Fibroblast of skin of scalp (primary cell): ENCODE measurements at places on chromosomes 3 and 15.
A peak's percentile ranks its signal among the peaks of the same experiment; 100 is the strongest.

GRCh38 chr3:197427021-197427420 is 128.6 kb upstream of the DLG1 start:
- no peak for DNase-seq

- no peak for DNase-seq
Measured at GRCh38 chr3:123667784-123668183, 82.9 kb upstream of the HACD2 start.

- DNase-seq = no peak
Measured at GRCh38 chr15:64311566-64311965, 44.4 kb downstream of the CSNK1G1 start.

DNA sequence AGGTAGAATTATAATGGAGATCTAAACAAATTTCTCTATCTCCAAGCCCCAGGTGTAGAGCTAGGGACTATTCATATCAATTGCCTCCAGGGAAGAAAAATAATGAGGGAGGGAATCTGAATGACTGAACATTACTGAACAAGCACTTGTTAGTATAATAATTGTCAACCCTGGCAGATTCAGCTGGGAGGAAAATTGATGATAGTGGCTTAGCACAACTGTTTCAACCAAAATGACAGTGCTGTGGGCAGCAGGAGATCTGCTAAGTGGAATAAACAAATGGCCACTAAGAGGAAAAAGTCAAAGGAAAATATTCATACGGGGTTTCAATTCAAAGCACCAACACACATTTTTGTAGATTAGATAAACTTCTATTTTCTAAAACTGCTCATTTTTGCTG is 294.9 kb upstream of the ZNF385D start:
- no peak for DNase-seq

GRCh38 chr3:152539191-152539764 is 270.5 kb downstream of the MBNL1 start:
- no peak for DNase-seq

- DNase-seq = peak; percentile 99
Measured at GRCh38 chr3:112653209-112653871, 12.4 kb upstream of the CCDC80 start.

GRCh38 chr3:18481946-18482548 is 56.9 kb upstream of the SATB1 start:
- peak; percentile 1 for DNase-seq

DNA sequence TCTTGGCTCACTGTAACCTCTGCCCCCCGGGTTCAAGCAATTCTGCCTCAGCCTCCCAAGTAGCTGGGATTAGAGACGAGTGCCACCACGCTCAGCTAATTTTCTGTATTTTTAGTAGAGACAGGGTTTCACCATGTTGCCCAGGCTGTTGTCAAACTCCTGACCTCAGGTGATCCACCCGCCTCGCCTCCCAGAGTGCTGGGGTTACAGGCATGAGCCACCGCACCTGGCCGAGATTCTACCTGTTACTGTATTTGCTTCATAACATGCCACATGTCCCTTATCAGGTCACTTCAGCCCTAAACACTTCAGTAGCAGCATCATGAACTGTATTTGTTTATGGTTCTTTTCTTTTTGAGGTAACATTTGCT is 7.5 kb upstream of the LCTL start:
- DNase-seq = no peak

GRCh38 chr3:170331143-170331542 is 26.4 kb upstream of the SKIL start:
- no peak for DNase-seq

DNA sequence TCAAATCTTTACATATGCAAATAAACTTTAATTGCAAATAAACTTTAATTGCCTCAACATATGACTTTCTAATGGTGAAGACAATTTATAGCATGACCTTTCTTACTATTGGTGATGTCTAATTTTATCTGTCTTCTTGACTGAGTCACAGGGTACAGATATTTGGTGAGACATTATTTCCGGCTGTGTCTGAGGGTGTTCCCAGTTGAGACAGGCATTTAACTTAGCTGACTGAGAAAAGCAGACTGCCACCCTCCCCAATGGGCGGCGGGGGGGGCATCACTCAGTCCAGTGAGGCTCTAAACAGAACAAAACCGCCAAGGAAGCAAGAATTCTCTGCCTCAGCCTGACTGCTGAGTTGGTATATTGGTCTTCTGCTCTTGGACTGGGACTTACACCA is 160.0 kb downstream of the TBL1XR1 start:
- peak; percentile 38 for DNase-seq

GRCh38 chr3:179796421-179796820 is 143.6 kb downstream of the USP13 start:
- DNase-seq = peak; percentile 20

DNA sequence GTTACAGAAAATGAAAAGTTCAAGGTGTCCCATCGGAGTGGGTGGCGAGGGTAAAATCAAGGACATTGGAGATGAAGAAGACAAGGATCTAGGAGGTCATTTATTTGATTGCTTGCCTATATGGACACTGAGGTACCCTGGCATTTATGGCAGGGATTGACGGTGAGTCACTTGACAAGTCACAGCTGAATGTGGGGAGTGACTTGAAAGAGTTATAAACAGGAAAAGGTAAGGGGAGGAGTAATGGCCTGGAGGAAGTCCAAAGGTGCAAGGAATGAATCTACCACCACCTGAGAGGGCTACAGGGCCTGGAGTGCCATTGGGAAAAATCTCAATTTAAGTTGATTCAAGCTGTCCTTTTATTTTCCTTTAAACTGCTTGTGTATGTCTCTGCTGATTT is 11.8 kb upstream of the SGO1 start:
- no peak for DNase-seq

GRCh38 chr15:78930577-78931388 is 14.1 kb downstream of the CTSH start:
- peak; percentile 64 for DNase-seq
